ENCODE measurements at places on chromosomes 1 and 21. TPM values are rescaled to one million over a fixed set of nuclear protein-coding genes. Genes with fewer than 3 reads are reported as not detected.

RAB29 gene
- total RNA-seq = 38.4 TPM

B3GALNT2 gene
- 28.1 TPM for total RNA-seq

DNA sequence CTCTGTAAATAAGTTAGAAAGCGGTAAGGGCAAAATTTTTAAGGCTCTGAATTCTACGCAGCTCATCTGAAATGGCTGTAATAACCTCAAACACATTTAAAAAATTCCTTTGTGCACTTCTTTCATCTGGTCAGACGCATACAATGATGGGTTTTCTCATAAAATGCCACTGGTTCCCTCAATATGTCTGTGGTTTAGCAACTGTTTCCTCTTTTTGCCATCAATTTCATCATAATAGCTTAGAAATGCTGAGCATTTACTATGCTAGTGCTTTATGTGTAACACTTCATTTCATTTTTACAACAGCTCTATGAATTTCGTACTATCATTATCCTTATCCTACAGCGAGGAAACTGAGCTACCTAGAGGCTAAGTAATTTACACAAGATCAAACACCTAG, 35.3 kb upstream of the DMRTA2 start:
- H3K4me1 ChIP-seq = no peaks in the 10 kb centered on the region
- no peak overlapping the region for H3K4me3 ChIP-seq

ZNF691 gene
- 5.4 TPM for total RNA-seq

CD1E gene
- total RNA-seq = not detected
